ENCODE measurements at places on chromosomes 4 and X.

DNA sequence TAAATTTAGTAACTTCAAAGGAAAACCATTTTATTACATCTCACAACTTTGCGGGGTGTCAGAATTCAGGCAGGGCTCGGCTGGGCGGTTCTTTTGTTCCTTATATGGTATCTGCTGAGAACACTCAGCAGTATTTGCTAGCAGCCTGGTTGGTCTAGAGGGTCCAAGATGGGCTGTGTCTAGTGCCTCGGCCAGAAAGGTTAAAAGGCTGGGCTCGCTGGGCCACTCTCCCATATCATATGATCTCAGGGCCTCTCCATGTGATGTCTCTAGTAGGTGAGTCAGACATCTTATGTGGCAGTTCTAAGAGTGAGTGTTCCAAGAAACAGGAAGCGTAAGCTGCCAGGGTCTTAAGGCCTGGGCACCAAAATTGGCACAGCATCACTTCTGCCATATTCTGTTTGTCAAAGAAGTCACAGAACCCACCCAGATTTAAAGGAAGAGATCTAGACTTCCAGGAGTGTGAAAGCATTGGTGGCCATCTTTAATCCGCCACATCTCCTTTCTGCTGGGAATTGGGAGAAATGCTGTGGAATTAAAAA lies 100.9 kb upstream of the ATP6AP2 start:
- H3K27me3 ChIP-seq = no peaks in the 10 kb centered on the region
- H3K27ac ChIP-seq = no peak overlapping the region
- no peaks in the 10 kb centered on the region for H3K36me3 ChIP-seq

DNA sequence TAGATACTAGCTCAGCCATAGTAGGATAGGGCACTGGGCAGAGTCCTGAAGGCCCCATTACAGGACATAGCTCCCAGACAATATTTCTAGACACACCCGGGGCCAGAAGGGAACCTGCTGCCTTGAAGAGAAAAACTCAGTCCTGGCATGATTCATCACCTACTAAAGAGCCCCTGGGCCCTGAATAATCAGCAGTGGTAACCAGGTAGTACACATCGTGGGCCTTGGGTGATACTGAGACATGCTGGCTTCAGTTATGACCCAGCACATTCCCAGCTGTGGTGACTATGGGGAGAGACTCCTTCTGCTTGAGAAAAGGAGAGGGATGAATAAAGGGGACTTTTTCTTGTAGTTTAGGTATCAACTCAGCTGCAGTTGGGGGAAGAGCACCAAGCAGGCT lies 104.3 kb upstream of the STK26 start:
- H3K4me3 ChIP-seq = no peak overlapping the region
- H3K4me1 ChIP-seq = no peaks in the 10 kb centered on the region
- no peaks in the 10 kb centered on the region for H3K27me3 ChIP-seq

DNA sequence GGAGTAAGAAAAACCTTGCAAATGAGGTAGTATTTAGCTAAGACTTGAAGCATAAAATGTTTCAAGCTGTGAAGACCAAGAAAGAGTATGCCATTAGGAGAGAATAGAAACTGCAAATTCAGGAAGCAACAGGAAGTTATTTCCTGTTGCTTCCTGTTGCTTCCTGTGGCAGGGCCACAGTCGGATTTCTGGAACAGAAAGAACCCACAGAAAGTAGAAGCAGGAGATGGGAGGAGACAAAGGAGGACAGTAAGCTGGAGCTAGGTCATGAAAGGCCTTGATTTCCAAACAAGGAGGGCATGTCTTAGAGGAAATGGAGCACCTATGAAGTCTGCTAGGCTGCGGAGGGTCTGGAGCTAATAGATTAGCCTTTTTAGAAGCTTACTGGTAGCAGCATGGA lies 17.2 kb downstream of the ASB11 start:
- H3K27me3 ChIP-seq = no peaks in the 10 kb centered on the region
- H3K36me3 ChIP-seq = no peaks in the 10 kb centered on the region
- no peak overlapping the region for H3K27ac ChIP-seq
- DNase-seq = no peak

DNA sequence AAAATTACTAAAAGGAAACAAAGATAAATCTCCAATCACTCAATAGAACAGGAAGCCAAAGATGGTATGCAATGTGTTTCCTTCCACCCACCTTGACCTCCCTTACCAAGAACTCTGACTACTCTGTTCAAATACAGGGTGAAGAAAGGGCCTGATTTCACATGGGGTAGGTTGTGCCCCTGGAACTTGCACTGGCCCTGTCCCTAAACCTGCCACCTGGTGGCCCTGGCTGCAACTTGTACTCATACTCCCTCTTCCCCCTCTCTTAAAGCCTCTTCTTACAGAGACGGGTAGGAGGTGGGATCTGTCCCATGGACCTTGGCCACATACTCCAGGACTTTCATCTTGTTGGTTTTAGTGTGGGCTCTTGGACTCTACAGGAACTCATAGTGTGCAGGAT lies 17.3 kb upstream of the TMEM185A start:
- no peak for DNase-seq
- H3K36me3 ChIP-seq = no peaks in the 10 kb centered on the region
- no peaks in the 10 kb centered on the region for H3K4me1 ChIP-seq
- no peak overlapping the region for H3K4me3 ChIP-seq

- no peaks in the 10 kb centered on the region for H3K4me1 ChIP-seq
- H3K36me3 ChIP-seq = peaks cover 94% of the 10 kb centered on the region
- no peaks in the 10 kb centered on the region for H3K27me3 ChIP-seq
- H3K4me3 ChIP-seq = no peak overlapping the region
- no peak overlapping the region for H3K27ac ChIP-seq
Observed at GRCh38 chr4:8218371-8219031, 19.4 kb downstream of the SH3TC1 start.

GRCh38 chrX:110215411-110215810 lies 102.5 kb downstream of the AMMECR1 start:
- H3K27ac ChIP-seq = no peak overlapping the region
- H3K4me3 ChIP-seq = no peak overlapping the region
- no peaks in the 10 kb centered on the region for H3K4me1 ChIP-seq
- no peaks in the 10 kb centered on the region for H3K36me3 ChIP-seq
- DNase-seq = no peak

- no peaks in the 10 kb centered on the region for H3K27me3 ChIP-seq
- H3K27ac ChIP-seq = no peak overlapping the region
- no peaks in the 10 kb centered on the region for H3K4me1 ChIP-seq
- no peak overlapping the region for H3K4me3 ChIP-seq
Observed at GRCh38 chr4:132557660-132558059, 591.4 kb upstream of the PCDH10 start.

DNA sequence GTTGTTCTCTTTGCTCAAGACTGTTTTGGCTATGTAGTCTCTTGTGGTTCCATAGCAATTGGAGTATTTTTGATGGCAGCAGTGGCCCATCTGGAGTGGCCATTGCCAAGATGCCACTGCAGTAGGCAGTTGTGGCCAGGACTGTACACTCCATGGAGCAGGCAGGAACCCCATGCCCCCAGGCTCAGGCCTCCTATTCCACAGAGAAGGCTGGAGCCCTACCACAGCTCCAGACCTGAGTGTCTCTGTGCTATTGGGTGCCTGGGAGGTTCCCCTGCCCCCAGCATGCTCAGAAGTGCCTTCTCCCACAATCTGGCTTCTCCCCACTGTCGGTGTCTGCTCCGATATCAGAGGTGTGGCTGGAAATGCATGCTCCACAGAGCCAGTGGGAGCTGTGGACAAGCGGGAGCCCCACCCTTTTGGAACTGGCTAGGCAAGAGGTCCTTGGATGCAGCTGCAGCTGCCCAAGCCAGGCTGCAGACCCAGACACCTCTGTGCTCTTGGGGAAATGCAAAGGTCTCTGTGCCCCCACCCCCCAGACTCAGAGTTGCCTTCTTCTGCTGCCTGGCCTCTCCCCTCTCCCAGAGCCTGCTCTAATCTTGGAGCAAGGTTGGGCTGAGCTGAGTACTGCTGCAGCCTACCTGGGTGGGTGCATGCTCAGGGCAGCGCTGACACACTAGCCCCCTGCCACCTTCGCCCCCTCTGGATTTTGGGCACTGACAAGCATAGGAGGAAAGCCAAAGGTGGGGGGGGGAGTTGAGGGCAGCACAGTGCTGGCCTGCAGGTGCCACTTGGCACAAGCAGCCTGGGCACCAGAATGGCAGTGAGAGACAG lies 46.6 kb upstream of the UBE2NL start:
- peak; percentile 57 for DNase-seq
- H3K27ac ChIP-seq = no peak overlapping the region
- H3K27me3 ChIP-seq = no peaks in the 10 kb centered on the region
- no peak overlapping the region for H3K4me3 ChIP-seq

GRCh38 chr4:173883821-173884220 lies 353.8 kb upstream of the HAND2 start:
- DNase-seq = no peak
- no peaks in the 10 kb centered on the region for H3K4me1 ChIP-seq
- H3K27me3 ChIP-seq = no peaks in the 10 kb centered on the region
- no peak overlapping the region for H3K4me3 ChIP-seq

GRCh38 chr4:186228514-186228894 lies 1.2 kb downstream of the KLKB1 start:
- H3K36me3 ChIP-seq = no peaks in the 10 kb centered on the region
- H3K4me3 ChIP-seq = no peak overlapping the region
- H3K27ac ChIP-seq = no peak overlapping the region
- no peaks in the 10 kb centered on the region for H3K4me1 ChIP-seq
- no peak for DNase-seq
- no peaks in the 10 kb centered on the region for H3K27me3 ChIP-seq

GRCh38 chr4:151611960-151612359 lies 148.8 kb downstream of the GATB start:
- no peaks in the 10 kb centered on the region for H3K36me3 ChIP-seq
- no peak overlapping the region for H3K27ac ChIP-seq
- no peak for DNase-seq
- no peak overlapping the region for H3K4me3 ChIP-seq
- no peaks in the 10 kb centered on the region for H3K4me1 ChIP-seq
- H3K27me3 ChIP-seq = no peaks in the 10 kb centered on the region

DNA sequence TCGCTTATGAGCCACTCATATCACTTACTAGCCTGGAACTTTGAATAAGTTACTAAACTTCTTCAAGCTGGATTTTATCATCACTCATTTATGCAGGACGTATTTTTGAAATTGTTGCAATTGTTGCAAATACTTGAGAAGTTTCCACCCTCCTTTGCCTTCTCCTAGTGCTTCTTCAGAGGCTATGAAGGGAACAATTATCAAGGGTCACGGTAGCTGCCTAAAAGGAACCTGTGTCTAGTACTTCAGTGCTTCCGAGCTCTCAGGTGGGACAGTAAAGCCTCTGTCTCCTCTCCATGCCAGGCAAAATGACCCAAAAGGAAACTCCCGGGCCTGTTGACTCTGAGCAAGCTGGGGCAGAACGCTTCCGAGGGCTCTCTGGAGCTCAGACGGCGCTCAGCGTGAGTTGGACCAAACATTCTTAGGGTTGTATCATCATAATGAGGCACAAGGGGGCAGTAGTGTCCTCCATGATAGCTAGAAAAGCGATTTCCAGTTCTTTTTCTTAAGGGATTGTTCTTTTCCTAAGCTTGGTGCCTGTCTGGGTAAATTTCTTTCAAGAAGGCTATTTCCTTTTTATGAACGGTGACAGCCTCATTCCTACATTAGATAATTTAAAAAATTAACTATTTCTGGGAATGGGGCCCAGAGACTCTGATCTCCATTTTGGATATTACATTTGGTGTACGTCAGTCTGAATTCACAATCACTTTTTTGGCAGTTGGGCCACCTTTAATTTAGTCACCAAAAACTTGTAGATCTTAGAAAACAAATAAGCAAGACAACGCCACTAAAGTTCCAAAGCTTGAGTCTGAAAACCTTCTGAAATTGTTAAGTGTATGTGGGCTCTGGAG lies 73.1 kb downstream of the PACRGL start:
- no peak for DNase-seq
- H3K4me1 ChIP-seq = no peaks in the 10 kb centered on the region
- no peak overlapping the region for H3K27ac ChIP-seq
- H3K36me3 ChIP-seq = no peaks in the 10 kb centered on the region

DNA sequence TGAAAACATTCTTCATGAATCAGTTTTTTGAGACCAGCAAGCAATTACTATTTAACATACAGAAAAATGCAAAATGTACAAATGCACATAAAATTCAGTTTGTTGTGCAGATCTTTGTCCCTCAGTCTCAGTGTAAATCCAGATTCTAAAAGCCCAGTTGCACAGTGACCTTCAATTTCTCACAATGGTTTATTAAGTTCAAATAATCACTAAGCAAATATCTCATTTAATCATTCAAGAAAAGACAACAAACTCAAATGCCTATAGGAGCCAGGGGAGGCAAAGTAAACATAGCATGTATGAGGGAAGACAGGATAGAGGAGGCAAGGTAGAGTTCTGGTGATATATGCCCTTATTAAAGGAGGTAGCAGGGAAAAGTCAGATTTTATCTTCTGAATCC lies 82.8 kb downstream of the PPP3CA start:
- no peak overlapping the region for H3K4me3 ChIP-seq
- peaks cover 16% of the 10 kb centered on the region for H3K4me1 ChIP-seq
- DNase-seq = no peak
- H3K27ac ChIP-seq = no peak overlapping the region
- H3K36me3 ChIP-seq = no peaks in the 10 kb centered on the region
